ENCODE measurements at places on chromosomes 6 and 20.

DNA sequence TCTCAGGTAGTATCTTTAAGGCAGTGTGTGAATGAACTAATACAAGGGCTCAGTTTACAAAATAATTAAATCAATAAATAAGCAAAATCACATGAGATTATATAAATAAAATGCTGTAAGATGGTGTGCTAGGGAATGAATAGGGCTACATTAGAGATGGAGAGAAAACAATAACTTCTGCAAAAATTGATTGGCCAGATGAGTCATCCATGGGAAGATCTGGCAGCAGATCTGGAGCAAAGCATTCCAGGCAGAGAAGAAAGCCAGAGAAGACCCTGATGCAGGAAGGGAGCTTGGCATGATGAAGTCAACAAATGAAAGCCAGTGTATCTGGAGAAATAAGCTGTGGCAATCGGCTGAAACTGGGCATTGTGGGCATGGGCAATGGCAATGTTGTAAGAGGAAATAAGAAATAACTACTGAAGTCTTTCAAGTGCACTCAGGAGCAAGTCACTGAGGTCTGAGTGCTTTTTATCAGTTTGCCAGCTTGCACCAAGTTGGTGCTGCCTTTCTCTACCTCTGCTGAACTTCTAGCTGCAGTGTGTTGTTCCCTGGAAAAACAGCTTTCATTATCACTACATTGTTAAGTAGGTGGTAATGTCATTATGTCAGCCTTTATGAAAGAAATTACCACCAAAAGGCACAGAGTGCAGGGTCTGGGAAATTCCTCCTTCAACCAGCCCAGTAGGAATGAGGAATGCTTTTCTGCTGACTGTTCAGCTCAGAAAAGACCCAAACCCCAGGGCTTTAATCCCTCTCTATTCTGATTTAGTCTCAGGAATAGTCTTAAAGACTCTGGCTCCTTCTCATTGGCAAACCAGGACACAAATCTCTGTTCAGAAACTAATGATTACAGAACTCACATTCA lies 231.6 kb downstream of the HTR1B start:
- DNase-seq: no peak

DNA sequence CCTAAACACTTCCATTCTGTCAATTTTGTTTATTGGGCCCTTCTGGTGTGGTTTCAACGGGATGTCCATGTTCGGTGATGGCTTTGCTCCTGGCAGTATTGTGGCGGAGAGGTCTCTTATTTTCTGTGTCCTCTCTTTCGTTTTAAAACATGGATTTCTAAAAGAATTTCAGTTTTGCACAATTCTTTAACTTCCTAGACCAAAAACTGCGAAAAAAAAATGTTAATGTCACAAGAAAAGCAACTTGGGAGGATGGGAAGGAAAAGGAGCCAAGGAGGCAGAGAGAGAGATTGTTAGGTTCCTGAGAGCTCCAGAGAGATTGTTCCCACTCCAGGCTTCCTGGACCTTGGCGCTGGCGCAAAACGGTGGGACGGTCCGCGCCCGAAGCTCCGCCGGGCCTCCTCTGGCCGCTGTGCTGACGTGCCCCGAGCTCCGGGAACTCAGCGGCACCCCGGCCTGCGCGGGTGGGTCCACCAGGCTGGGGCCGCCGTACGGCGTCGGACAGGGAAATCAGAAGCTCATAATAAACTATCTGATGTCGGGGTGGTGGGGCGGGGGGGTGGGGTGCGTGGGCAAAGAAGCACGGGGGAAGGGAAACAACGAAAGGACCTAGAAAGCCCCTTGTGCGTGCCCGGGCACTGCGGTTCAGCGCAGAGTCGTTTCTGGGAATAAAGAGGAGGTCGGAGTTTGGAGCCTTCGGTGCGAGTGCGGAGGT lies 951 bp upstream of the OLIG3 start:
- no peak for DNase-seq

DNA sequence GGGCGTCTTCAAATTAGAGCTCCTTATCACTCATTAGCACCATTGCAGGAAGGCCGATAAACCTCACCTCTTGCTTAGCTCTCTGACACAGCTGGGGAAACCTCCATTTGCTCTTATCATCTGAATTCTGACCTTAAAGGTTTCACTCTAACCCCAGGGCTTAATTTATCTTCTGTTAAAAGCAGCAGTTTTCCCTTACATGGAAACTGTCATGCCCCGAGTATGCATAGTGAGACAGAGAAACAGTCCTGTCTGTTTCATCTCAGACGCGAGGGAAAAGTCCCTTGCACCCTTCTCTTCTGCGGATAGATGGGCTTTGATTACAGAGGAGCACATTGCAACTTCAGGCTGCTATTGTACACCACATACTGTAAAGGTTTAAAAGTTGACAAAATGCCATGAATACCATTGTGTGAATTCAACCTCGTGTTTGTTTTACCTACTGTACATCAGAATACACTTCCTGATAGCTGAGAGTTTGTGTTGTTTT lies 191.5 kb upstream of the BMP2 start:
- DNase-seq: no peak

GRCh38 chr6:11653028-11653583 lies 115.6 kb downstream of the TMEM170B start:
- DNase-seq: no peak

DNA sequence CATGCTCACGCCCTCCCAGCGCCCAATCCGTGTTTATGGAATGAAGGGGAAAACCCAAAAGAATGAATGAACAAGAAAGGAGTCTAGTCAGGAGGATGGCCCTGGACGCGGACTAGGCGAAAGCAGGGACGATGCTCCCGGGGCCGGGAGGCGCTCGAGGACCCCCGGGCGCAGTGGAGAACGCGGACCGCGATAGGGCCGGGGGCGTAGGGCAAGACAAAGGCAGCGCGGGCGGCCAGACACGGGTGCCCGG lies 758 bp downstream of the GCLC start:
- no peak for DNase-seq

- DNase-seq: no peak
Observed at GRCh38 chr20:56981301-56981700, 285.1 kb downstream of the BMP7 start.

DNA sequence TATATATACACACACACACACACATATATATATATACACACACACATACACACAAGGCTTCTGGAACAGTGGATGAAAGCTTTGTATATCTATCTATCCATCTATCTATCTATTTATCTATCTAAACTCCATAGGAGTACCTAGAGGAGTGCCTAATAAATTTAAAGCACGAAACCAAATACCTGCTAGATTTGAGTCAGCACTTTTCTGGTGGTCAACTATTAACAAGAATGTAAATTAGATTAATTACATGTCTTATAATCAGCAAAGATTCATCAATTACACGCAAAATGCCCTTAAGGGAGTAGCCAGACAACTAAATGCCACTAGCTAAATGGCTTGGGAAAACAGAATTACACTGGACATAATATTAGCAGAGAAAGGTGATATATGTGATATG lies 26.6 kb downstream of the HLA-A start:
- DNase-seq: no peak

GRCh38 chr6:157944983-157945931 lies 36.4 kb upstream of the SYNJ2 start:
- no peak for DNase-seq

DNA sequence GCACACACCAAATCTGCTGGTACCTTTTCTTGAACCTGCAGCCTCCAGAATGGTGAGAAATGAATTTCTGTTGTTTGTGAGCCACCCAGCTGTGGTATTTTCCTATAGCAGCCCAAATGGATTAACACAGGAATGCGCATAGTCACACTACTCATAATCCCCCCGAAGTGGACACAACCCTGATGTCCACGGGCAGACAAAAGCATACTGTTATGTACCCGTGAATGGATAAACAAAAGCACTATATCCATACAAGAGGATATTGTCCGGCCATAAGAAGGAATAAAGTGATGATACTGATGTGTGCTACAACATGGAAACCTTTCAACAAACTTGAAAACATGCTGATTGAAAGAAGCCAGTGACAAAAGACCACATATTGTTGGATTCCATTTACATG lies 25.1 kb upstream of the RPP40 start:
- no peak for DNase-seq

- DNase-seq: no peak
Observed at GRCh38 chr6:89941763-89942497, 47.7 kb downstream of the GJA10 start.

DNA sequence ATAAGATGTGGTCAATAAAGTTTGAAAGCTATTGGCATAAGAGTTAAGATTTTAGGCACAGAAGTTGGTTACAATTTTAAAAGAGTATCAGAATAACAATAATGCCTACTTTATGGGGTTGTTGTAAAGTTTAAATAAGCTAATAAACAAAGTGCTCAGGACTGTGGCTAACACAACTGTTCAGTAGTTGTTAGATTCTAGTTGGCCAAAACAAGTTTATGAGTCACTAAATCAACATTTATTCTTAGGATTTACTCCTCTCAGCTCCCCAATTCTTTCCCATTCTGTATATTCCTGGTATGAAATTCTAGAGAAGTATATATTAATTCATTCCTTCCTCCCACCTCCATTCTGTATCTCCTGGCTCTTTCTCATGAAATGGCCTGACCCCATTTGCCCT lies 14.5 kb downstream of the RMND1 start:
- DNase-seq: no peak

- no peak for DNase-seq
Observed at GRCh38 chr20:4775322-4776078, 53.8 kb downstream of the PRND start.

GRCh38 chr6:82686719-82687118 lies 323.1 kb downstream of the TPBG start:
- no peak for DNase-seq

DNA sequence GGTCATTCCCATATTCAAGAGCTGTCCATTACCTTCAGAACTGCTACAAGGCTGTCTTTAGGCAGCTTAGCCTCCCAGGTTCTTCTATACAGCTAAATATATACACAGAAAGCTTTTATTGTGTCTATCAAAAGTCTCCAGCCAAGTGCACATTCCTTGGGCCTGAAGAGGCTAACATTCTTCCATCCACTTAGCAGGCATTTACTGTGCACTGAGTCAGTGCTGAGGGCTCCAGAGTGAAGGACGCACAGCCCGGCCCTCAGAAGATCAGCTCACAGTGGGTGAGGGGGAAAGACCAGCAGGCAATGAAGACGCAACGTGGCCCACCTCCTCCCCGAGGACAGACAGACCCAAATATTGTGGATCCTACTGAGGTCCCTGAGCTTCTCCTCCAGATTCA lies 569.9 kb downstream of the CDH26 start:
- no peak for DNase-seq

GRCh38 chr6:36094753-36095496 lies 35.4 kb upstream of the MAPK13 start:
- DNase-seq: peak; percentile 43

DNA sequence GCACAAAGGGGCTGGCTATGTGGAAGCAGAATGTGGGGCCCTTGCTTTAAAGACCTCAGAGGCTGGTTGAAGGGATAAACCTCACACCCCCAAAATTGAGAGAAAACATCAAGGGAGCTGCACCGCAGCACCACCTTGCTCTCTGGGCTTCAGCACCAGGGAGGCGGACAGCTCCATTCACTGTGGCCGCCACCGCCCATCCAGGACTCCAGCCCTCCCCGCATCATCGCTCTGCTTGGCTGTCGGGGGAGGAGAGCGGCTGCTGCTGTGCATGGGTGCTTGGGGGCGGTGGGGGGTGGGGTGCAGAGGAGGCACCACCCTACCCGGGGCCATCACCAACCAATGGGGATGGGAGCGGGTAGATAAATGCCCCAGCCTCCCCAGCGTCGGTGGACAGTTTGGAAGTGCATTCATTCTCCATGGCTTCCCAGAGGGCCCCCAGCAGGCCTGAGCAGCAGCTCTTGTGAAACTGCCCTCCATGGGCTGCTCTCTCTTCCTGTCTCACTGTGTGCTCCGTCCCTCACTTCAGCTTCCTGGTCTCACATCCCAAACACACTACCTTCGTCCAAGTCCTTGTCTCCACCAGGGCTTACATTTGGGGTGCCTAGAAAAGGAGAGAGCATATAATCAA lies 75.7 kb upstream of the BHLHE23 start:
- DNase-seq: peak; percentile 57

- no peak for DNase-seq
Observed at GRCh38 chr6:108165714-108166663, at the start of gene NR2E1. TSS of gene NR2E1 (plus strand) at chr6:108166022. CDS start at chr6:108166766, 744 bp downstream.

- DNase-seq: no peak
Observed at GRCh38 chr6:2061880-2062279, 183.5 kb downstream of the GMDS start.

DNA sequence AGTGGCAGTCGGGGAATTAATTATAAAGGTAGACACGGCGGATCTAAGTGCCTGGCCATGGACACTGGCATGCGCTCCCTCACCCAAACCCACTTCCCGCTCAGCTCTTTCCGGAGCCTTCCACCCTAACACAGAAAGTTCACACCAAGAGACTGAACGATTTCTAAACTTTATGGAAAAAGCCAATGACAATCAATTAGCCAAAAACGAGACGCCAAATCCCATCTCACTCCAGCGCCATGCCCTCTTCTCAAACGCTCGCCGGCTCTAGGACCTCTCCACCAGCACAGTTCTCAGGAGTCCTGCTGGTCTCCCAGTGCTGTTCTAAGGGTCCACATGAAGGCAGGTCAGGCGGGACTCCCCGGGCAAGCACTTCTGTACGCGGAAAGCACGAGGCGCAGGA lies 641 bp downstream of the SF3B5 start:
- peak; percentile 43 for DNase-seq

DNA sequence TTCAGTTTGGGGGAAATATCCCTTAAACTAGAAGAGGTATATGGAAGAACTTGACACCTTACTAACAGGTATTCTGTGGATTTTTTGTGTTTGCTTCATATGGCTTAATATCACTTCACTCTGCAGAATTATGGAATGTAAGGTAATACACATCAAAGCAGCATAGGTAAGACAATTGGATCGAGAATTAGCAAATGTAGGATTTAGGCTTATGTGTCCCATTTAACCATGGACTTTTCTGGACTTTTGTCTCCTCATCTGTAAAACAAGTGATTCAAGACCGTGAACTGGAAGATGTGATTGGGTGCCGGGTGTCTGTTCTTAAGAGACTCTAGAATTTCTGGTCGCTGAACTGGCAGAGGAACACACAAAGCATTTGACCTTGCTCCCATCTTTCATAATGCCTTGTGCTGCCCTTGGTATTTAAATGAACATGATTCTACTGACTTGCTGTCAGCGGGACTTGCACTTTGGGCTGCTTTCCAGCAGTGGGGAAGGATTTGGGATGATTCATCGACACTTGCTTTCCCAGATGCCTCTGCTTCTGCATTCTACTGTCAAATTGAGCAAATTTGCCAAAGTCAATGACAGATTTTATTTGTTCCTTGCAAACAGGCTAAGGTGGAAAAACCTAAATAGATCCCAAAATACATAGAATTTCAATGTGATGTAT lies 199.8 kb downstream of the PLCB1 start:
- peak; percentile 18 for DNase-seq

- no peak for DNase-seq
Observed at GRCh38 chr6:89411145-89412070, 665 bp downstream of the RRAGD start.

- DNase-seq: no peak
Observed at GRCh38 chr20:10653599-10654249, 20.1 kb downstream of the JAG1 start.

GRCh38 chr6:16041327-16041726 lies 87.6 kb upstream of the MYLIP start:
- no peak for DNase-seq

- DNase-seq: no peak
Observed at GRCh38 chr6:164022632-164023031, 608.1 kb downstream of the QKI start.

GRCh38 chr6:129994410-129994809 lies 24.0 kb upstream of the L3MBTL3 start:
- DNase-seq: no peak
